Transverse colon (tissue), 4 donors: ENCODE measurements at places on chromosomes 7 and 10. TPM values are rescaled to one million over a fixed set of nuclear protein-coding genes. Genes with fewer than 3 reads are reported as not detected.

GRCh38 chr7:127710635-127711034 lies 58.6 kb downstream of the SND1 start:
- H3K4me3 ChIP-seq = no peak overlapping the region
- no peak overlapping the region for H3K27ac ChIP-seq
- peaks cover 23% of the 10 kb centered on the region for H3K36me3 ChIP-seq
- no peaks in the 10 kb centered on the region for H3K27me3 ChIP-seq

The CH25H gene
- 1.1 TPM for total RNA-seq

DNA sequence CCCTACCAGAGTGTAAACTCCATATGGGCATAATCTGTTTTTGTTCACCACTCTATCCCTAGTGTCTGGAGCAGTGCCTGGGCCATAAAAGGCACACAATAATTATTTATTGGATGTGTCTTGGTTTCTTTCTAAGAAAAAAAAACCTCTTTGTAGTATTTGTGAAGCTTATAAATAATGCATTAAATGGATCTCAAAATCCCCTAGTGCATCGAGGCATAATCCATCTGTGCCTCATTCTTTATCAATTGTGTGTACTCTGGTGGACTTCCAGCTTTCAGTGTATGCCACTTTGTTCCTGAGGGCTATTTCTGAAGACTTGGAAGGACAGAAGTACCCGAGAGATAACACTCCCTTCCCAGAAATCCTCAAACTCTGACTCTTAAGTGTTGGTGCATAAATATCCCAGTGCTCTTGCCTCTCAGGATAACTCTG lies 255.0 kb upstream of the PHYHIPL start:
- H3K4me3 ChIP-seq = no peak overlapping the region
- no peak overlapping the region for H3K27ac ChIP-seq
- DNase-seq = no peak

The PTN gene
- 6.4 TPM for total RNA-seq

The LRRN3 gene
- 0.27 TPM for total RNA-seq

The CACNB2 gene
- total RNA-seq = 16.2 TPM
